ENCODE measurements at places on chromosomes 2 and 18.

- no peak for DNase-seq
These were observed 231.4 kb downstream of the HAUS1 start for GRCh38 chr18:46335534-46336101.

- peak; percentile 18 for DNase-seq
These were observed 62.2 kb downstream of the ADNP2 start for GRCh38 chr18:80171054-80171872.

GRCh38 chr2:12584338-12584737 is 132.4 kb upstream of the TRIB2 start:
- no peak for DNase-seq

DNA sequence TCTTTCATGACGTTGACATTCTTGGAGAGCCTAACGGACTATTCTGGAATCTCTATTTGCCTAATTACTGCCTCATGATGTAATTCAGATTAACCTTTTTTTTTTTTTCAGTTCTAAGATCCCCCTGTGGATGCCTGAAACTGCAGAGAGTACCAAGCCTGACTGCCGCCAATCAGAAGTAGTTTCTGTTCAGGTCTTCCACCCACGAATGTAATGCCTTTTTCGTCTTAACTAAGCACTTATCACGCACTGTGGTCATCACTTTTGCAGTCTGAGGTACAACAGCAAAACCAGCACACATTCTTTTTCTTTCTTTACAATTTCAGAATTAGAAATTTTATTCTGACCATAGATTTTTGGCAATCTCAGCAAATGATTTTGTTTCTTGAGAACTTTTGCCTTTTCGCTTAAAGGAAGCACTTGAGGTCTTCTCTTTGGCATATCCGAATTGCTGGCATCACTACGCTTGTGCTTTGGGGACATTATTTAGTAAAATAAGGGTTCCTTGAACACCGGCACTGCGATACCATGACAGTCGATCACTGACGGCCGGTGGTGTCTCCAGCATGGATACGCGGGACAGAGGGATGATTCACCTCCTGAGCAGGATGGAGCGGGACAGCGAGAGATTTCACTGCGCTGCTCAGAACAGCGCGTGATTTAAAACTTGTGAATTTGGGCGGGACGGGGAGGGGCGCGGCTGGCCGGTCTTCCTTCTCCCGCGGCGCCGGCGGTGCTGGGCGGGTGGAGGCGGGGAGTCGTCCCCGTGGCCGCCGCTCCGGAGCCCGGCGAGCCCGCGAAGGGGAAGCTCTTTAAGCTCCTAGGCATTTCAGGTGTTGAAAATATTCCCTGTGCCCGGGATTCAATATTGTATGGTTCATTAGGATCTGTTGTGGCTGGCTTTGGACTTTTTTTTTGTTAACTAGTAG is 32.0 kb upstream of the GPR55 start:
- DNase-seq: peak; percentile 81

DNA sequence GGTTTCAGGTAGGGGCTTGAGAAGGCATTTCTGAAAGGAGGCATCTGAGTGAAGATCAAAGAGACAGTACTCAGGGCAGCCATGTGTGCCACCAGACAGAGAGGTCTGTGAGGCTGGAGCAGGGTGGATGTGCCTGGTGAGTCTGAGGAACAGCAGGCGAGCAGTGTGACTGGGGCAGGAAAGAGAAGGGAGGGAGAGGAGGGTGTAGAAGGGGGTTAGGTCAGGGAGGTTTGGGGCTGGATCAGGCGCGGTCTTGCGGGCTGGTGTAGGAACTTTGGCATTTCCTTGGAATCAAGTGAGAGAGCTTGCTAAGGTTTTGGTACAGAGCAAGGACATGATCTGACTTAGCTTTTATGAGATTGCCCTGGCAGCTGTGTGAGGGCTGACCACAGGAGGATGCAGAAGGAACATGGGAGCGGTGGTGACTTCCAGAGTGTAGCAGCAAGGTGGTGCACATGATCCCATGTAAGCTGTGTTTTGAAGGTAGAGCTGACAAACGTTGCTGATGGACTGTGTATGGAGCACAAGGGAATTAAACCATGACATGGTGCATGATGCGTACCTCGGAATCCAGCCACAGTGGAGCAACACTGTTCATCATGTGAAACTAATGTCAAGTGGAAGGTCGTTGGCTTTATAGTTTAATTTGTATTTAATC is 13.9 kb downstream of the RAB31 start:
- DNase-seq: no peak

DNA sequence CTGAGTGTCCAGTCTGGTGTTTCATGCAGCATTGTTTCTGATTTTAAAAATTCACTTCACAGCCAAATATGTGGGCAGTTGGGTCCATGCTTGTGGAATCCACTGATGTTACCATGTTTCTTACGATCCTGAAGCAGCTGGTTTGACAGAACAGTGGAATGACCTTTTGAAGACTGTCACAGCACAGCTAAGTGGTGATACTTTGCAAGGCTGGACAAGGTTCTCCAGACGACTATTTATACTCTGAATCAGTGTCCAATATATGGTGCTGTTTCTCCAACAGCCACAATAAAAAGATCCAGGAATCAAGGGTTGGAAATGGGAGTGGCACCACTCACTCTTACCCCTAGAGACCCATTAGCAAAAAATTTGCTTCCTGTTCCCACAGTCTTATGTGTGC is 577.4 kb upstream of the RAB6C start:
- DNase-seq: no peak

- peak; percentile 4 for DNase-seq
These were observed 34.8 kb downstream of the HAT1 start for GRCh38 chr2:171957061-171957460.

- no peak for DNase-seq
These were observed 224.4 kb upstream of the SMAD2 start for GRCh38 chr18:48154828-48155227.

- no peak for DNase-seq
These were observed at the start of gene LYPD1 for GRCh38 chr2:132669908-132670495. Gene LYPD1 (minus strand): TSS chr2:132670205. CDS start chr2:132669932, 273 bp downstream.
